ENCODE measurements at places on chromosomes 16 and 17.

DNA sequence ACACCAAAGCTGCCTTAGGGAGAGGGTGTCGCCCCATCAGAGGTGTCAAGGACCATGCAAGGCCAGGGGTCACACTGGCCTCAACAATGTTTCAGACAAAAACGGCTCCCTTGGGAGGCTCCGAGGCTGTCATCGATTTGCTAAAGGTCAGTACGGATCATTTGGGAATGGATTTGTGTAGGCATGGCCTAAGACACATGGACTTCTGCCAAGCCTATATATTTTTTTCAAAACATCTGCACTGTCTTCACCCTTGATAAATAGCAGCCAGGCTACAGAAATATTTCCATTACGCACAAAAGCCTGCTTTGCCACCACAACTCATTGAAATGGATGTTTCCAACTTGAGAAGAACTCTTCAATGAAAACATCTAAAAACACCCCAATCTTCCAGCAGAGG is 10.3 kb downstream of the CUEDC1 start:
- no peak for DNase-seq

- DNase-seq = no peak
These were observed 312.9 kb downstream of the SNX29 start for GRCh38 chr16:12289175-12290063.

DNA sequence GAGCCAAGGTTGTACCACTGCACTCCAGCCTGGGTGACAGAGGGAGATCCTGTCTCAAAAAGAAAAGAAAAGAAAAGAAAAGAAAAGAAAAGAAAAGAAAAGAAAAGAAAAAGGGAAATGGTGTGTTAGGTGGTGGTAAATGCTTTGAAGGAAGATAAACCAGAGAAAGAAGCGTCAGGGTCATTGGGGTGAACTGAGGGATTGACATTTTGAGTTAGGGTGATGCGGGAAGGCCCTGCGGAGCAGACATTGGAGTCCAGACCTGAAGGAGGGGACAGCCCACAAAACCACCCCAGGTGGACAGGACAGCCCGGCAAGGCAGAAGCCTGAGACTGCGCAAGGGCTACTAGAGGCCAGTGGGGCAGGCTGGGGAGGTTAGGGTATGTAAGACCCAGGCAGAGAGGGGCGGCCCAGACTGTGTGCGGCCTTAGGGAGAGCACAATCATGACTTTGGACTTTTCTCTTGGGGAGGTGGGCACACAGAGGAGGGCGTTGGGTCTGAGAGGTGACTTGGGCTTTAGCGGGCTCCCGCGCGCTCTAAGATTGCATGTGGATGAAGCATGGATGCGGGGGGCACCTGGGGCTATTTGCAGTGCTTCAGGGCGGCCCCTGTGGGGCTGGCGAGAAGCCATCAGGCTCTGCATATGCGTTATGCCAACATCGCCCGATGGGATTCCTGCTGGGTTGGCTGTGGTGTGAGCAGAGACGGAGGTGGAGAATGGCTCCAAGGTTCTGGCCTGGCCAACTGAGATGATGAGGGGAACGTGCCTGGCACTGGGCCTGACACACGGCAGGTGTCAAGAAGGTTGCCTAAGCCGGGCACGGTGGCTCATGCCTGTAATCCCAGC is 3.3 kb upstream of the GAA start:
- DNase-seq = no peak

DNA sequence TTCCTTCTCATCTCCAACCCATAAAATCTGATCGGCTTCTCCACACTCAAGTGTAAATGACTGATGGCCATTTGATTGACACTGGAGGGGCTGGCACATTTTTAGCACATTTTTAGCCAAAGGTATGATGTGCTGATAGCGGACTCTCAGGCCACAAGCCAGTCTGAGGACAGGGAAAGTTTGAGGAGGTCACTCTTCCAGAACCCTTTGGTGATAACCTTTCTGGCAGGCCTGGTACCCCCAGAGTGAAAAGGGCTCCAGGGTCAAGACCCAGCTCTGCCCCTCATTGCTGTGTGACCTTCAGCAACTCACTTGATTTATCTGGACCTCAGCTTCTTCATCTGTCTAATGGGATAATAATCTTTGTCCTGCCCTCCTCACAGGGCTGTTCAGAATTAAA is 1.7 kb upstream of the NLRC5 start:
- DNase-seq = no peak

DNA sequence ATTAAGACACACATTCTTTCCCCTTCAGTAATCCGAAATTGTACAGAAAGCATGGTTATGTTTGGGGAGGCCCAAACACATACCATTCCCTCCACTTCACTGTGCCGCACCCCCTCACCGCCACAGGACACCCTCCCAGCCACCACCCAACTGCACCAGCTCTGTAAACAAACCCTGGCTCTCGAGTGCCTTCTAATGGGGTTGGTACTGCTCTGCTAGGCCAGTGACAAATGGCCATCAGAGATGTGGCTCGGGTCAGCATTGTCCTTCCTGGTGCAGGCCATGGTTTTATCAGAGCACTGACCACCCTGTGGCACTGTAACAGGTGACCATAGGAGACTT is 24.0 kb upstream of the SREBF1 start:
- no peak for DNase-seq

GRCh38 chr17:9893411-9894012 is 11.6 kb downstream of the RCVRN start:
- DNase-seq = no peak

- no peak for DNase-seq
These were observed 269.8 kb downstream of the MAP2K6 start for GRCh38 chr17:69684251-69684650.

All from stimulated activated CD8-positive, alpha-beta memory T cell treated with anti-CD3 and anti-CD28 coated beads, Interleukin-12 subunit alpha, Interleukin-12 subunit beta, amount 100 ng/mL, for 4 hours (primary cell).